ENCODE measurements at places on chromosomes 13 and 19. TPM values are rescaled to one million over a fixed set of nuclear protein-coding genes. Genes with fewer than 3 reads are reported as not detected.

Gene CCDC70
- polyA plus RNA-seq: not detected

Gene WDR87
- not detected for polyA plus RNA-seq

Gene C1QTNF9
- polyA plus RNA-seq: not detected

Gene ADAMTSL5
- polyA plus RNA-seq: 9.8 TPM

Gene SIGLEC12
- 0.54 TPM for polyA plus RNA-seq

DNA sequence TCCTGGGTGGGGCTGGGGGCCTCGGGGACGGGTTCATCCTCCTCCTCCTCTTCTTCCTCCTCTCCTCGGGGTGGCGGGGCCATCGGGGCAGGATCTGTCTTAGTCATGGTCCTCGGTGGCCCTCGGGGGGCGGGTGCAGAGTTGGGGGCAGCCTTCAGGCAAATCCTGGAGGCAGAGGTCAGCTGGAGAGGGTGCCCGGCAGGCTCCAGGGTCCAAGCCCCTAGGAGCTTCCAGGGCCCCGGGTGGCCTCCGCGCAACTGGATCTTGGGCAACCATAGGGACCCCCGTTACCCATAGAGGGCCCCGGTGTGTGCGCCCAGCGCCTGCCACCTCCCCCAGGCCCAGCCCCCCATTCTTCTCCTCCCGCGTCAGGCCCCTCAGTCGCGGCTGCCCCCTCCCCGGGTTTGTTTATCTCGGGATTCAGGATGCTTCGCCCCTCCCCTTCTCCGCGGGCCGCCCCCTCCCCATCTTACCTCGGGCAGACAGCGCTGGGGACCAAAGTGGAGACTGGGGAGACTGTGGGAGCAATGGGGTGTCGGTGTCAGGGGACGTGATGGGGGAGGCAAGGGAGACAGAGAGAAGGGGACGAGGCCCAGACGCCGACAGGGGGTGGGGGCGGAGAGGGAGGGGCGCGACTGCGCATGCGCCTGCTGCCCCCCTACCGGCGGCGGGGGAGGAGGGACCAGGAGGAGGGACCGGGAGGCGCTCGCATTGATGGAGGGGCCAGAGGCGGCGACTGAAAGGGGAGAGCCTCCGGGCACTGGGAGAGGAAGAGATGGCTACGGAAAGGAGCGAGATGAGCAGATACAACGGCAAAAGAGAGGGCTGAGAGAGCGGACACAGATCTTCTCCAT, at the start of gene CLIP3:
CLIP3 (minus strand) TSS at position 623 of the 854 bp plus-strand sequence; CDS start at position 107, 516 bp downstream.
- H3K36me3 ChIP-seq: peaks cover 18% of the 10 kb centered on the region
- no peak within 1 kb of the TSS for H3K27ac ChIP-seq
- H3K4me1 ChIP-seq: peaks cover 19% of the 10 kb centered on the region

GRCh38 chr19:56252699-56253422, 19.7 kb upstream of the EDDM13 start:
- H3K4me1 ChIP-seq: peaks cover 24% of the 10 kb centered on the region
- no peaks in the 10 kb centered on the region for H3K27me3 ChIP-seq
- no peaks in the 10 kb centered on the region for H3K36me3 ChIP-seq

- no peak overlapping the region for H3K4me3 ChIP-seq
- no peaks in the 10 kb centered on the region for H3K36me3 ChIP-seq
- no peaks in the 10 kb centered on the region for H3K4me1 ChIP-seq
- H3K27ac ChIP-seq: no peak overlapping the region
- peak; percentile 18 for DNase-seq
- H3K27me3 ChIP-seq: peaks cover 41% of the 10 kb centered on the region
Observed at GRCh38 chr13:112443191-112443994, 67.2 kb downstream of the SPACA7 start.

- peaks cover 32% of the 10 kb centered on the region for H3K36me3 ChIP-seq
- H3K4me3 ChIP-seq: peak overlapping the region; percentile 45
- DNase-seq: no peak
- H3K27me3 ChIP-seq: no peaks in the 10 kb centered on the region
- peaks cover 29% of the 10 kb centered on the region for H3K4me1 ChIP-seq
Observed at GRCh38 chr19:47742634-47743033, 2.7 kb upstream of the NOP53 start.

GRCh38 chr13:99030326-99030725, 52.5 kb upstream of the DOCK9 start:
- no peaks in the 10 kb centered on the region for H3K27me3 ChIP-seq
- no peak overlapping the region for H3K27ac ChIP-seq
- no peaks in the 10 kb centered on the region for H3K36me3 ChIP-seq
- H3K4me1 ChIP-seq: no peaks in the 10 kb centered on the region
- no peak overlapping the region for H3K4me3 ChIP-seq

GRCh38 chr13:19178901-19179593, 2.6 kb downstream of the TUBA3C start:
- no peaks in the 10 kb centered on the region for H3K36me3 ChIP-seq
- H3K27me3 ChIP-seq: peaks cover 8% of the 10 kb centered on the region
- DNase-seq: no peak

- DNase-seq: no peak
- H3K4me3 ChIP-seq: no peak overlapping the region
- H3K4me1 ChIP-seq: no peaks in the 10 kb centered on the region
- H3K27ac ChIP-seq: no peak overlapping the region
Observed at GRCh38 chr13:64293923-64294322, 2878.3 kb upstream of the PCDH20 start.
